ENCODE measurements at places on chromosomes 5 and 9.

- DNase-seq, result no peak
These were observed 57.0 kb upstream of the SAP30L start for GRCh38 chr5:154388842-154389241.

DNA sequence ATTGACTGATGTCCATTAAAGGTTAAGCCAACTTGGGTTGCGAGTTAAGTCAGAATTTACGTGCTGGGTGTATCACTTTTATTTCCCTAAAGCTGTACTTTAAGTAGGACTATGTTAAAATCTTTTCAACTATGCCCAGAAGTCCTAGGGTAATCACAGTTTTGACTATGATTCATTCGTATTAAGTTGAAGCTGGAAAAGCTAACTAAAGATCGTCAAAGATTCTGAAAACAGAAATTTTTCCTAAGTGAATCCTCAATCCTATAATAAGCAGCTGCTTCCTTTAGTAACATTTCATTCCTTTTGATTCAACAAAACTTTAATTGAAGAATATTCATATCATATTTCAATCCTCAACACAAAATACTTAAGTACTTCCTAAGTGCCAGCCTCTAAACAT lies 460.4 kb downstream of the ACTL7B start:
- no peak for DNase-seq

- peak; percentile 99 for DNase-seq
These were observed 33.9 kb downstream of the SH3PXD2B start for GRCh38 chr5:172420235-172420939.

DNA sequence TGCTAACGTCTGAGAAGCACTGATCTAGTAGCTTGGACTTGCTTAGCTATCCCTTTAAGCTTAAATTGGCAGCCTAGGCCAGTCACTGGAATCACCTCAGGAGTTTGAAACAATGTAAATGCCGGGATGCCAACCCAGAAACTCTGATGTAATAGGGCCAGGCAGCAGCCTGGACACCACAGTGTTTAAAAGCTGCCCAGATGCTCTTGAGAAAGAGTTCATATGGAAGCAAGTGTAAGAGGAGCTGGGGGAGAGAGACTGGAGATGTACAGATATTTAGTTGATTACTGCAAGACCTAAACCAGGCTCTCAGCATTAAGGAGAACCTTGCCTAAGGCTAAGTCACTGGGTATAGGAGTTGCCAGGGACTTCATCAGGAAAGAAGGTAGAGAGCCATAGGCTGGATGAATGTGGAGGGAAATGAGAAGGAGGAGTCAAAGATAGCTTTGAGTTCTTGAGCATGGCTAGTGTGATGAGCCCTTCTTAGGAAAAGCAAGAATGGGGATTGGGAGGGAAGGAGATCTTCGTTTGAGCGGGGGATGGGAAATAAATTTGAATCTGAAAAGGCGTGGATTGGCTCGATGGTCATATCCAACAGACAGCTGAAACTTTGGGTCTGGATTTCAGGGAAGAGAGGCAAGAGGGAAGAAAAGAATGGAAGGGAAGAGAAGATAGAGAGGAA lies 392.9 kb upstream of the WWC1 start:
- DNase-seq, result peak; percentile 81

- no peak for DNase-seq
These were observed 13.7 kb upstream of the CXCL14 start for GRCh38 chr5:135592312-135593045.

DNA sequence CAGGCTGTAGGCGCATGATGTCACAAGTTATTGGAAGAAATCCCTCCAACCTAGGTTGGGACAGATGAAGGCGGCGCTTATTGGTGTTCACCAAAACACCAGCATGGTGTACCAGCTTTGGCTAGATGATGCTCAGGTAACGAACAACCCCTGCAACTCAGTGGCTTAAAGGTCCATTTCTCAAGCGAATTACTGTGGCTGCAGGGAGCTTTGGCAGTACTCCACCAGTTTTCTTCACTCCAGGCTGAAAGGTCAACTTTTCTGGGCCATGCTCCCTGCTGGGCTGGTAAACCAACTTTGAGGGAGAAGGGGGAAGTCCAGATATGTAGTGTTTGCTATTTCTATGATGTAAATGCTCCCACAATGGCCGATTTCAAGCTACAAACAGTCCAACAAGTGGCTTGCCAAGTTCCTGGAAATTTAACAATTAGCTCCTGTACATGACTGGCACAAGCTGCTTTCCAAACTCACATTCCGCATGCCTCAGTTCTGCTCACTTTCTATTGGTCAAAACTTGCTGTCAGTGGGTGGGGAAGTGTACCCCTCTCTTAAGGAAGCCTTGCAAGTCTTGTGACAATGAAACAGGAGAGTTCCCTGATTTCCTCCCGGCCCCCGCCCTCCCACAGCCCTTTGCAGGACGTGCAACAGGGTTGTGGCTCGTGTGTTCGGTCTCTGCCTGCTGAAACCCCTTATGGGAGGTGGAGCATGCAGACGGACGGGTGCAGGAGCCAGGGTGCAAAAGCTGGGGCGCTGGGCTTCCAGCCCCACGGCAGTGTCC lies 588 bp upstream of the ZBED3 start:
- DNase-seq, result no peak

DNA sequence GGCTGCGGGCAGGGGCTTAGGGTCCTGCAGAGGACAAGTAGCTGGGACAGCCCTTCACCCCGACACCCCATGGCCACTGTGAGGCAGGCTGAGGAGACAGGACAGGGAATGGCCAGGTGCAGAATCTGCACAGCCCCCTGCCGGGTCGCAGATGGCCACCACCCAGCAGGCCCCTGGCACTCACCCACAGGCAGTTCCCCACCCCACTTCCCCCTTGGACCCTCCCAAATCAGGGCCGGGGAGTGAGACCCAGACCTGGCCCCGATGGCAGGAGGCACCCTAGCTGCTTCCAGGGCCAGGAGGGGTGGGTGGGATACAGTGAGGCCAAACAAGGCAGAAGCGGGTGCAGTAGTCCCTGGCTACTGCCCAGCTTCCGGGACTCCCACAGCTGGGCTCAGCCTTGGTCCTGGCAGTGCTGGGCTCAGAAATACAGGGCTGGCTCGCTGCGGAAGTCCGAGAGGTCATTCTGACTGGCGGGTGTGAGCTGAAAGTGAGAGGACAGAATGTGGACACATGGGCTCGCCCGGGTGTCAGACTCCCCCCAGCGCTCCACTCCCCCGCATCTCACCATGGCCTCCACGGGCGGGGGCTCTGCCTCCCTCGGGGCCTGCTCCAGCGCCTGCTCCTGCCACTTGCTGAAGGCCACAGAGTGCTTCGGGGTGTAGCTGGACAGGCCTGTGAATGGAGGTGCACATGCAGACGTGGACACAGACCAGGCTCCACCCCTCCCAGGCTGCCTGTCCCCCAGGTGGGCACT lies 3.4 kb downstream of the SSNA1 start:
- DNase-seq, result no peak

Data from AG10803 (cell line).